ENCODE measurements at places on chromosomes 2 and 18.
A peak's percentile ranks its signal among the peaks of the same experiment; 100 is the strongest.

DNA sequence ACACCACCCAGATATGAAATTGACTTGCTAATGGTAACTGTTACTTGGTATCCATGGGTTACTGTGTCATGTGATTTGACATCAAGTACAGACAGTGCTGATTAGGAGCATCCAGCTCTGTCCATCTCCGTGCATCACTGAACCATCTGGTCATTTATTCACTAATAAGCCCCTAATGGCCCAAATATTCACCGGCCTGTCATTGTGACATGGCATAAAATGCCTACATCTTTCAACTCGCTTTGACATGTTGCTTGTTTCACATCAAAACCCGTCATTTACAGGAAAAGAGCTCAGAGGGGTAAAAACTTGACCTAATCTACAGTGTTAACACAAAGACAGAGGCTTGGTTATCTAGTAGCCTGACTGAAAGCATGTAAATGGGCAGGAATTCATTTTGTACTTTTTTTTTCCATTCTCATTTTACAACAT, 308.9 kb upstream of the ATP5MC3 start:
- DNase-seq, result no peak

GRCh38 chr2:172389685-172390339, 37.6 kb upstream of the ITGA6 start:
- no peak for DNase-seq

GRCh38 chr18:63043516-63043915, 276.1 kb downstream of the BCL2 start:
- DNase-seq, result no peak

- no peak for DNase-seq
Observed at GRCh38 chr18:23177433-23178072, 42.3 kb downstream of the CABLES1 start.

DNA sequence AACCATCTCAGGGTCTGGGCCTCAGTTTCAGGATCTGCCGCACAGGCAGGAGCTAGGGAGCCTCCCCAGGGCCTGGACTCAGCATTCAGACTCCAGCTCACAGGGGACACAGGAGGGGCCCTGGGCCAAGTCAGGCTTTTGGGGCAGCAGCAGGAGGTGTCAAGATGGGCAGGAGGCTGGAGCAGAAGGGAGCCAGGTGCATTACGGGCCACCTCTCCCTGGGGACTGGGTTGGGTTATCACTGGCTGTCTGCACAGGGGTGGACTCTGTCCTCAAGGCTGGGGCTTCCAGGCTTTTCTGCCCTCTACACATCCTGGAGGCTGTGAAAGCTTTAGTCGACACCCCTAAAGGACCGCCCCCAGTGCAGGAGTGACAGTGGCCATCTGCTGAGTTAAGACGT, 20.0 kb downstream of the AQP12A start:
- no peak for DNase-seq

DNA sequence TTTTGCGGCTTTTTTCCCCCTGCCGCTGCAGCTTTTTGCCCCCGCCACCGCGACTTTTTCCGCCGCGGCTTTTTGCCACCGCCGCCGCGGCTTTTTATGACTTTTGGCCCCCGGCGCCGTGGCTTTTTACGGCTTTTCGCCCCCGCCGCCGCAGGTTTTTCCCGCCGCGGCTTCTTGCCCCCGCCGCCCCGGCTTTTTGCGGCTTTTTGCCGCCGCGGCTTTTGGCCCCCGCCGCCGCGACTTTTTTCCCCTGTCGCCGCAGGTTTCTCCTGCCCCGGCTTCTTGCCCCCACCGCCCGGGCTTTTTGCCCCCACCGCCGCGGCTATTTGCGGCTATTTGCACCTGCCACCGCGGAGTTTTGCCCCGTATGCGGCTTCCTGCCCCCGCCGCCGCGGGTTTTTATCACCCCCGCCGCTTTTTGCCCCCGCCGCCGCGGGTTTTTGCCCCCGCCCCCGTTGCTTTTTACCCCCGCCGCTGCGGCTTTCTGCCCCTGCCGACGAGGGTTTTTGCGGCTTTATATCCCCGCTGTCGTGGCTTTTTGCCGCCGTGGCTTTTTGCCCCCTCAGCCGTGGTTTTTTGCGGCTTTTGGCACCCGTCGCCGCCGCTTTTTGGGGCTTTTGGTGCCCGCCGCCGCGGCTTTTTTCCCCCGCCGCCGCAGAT, 2750.9 kb downstream of the RPIA start:
- no peak for DNase-seq

- DNase-seq, result no peak
Observed at GRCh38 chr2:226184940-226185615, 614.5 kb downstream of the IRS1 start.

GRCh38 chr18:22528291-22528690, 110.6 kb upstream of the CTAGE1 start:
- no peak for DNase-seq

DNA sequence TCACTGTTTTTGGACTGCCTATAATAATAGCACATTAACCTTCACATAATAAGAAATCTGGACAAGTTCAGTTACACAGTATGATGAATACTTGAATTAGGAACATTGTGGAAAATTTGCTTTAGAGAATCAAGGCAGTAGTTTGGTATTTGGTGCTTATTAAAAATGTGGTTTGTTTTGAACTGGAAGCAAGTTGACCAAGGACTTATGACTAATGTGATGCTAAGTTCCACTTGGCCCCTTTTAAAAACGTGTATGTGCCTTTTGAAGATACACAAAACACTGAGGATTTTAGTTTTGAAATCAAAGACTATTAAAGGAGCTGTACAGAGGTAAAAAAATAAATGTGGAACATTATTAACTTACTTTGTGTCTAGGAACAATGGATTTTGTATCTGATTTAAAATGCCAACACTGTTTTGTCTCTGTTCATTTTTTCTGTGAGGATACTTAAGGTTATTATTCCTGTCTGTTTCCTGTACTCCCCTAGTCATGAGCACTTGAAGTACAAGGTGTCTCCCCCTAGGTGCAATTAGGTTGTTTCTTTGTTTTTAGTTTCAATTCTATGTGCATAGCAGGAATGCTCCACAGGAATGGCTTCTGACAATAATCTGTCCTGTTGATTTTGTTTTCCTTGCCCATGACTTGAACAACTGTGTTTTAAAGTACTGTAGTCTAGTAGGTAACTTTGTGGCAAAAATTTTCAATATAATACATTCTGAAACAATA, 49.6 kb upstream of the PTH2R start:
- no peak for DNase-seq

- DNase-seq, result peak; percentile 47
Observed at GRCh38 chr2:127695491-127696472, 5.5 kb upstream of the SFT2D3 start.

- no peak for DNase-seq
Observed at GRCh38 chr2:163182764-163183354, 344.3 kb upstream of the KCNH7 start.

DNA sequence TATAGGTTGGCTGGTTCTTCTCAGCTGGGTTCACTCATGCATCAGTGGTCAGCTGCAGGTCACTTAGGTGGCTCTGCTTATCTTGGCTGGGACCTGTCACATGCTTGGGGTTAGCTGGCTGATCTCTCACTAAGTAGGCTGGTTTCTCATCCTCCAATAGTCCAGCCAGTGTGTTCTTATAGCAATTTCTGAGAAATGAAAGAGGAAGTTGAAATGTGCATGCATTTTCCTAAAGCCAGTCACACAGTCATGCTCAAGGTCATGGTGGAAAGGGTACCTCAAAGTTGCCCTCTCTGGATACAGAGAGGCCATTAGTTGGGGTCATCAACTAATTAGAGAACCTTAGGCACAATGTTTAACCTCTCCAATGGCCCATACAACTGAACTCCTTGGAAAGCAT, 64.4 kb downstream of the KLHL29 start:
- no peak for DNase-seq

DNA sequence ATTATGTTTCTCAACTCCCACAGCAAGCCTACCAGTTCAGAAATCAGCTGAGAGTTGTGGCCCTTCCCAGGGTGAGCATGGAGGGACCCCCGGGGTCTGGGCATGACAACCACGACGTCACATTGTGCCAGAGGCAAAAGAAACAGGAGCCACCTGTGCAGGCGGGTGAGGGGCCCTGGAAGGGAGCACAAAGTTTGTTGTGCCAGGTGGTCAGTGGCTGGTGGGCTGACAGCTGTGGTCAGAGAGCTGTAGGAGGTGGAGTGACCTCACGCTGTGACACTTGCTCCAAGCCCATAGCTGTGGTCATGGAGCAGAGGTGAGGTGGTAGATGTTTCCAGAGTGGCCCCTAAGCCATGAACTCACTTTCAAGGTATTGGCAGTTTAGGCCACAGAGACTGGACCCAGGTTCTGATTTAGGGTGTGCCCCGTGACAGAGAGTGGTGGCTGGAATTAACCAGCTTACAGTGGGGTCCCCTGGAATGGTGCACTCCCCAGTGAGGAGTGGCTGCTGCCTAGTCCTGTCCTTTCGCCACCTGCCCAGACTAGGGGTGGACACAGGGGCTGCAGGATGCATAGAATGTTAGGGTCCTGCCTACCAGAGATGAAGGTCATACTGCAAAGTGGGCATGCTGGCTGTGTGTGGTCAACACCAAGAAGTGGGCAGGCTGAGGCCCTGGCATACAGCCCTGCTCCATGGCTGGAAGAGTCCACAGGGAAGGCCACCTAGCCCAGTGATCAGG, 136.4 kb downstream of the GLI2 start:
- DNase-seq, result no peak

DNA sequence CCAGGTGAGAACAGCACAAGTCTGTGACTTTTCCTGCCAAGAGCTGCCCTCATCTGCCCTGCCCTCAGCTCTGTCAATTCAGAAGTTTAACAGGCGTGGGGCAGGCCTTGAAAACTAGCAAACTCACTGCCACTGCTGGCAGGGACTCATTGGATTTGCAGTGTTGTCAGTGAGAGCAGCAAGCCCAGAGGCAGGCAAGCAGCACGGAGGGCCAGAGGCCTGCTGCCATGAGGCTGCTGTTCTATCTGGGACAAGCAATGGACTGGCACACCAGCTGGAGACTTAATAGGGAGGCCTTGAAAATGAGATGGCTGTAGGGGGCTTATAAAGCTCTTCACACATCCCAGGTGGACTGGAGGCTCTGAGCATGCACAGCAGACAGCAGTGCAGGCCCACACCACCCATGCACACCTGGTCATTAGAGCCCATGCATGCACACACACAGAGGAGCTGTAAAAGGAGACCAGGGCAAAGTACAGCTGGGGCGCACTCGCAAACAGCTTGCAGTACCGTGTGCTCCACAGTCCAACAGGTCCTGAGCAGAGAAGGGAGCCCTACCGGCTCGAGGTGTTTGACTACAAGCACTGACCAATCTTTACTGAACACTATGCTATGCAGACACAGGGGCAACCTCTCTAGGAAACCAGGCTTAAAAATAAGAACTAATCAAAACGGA, 28.7 kb downstream of the MGAT4A start:
- no peak for DNase-seq

DNA sequence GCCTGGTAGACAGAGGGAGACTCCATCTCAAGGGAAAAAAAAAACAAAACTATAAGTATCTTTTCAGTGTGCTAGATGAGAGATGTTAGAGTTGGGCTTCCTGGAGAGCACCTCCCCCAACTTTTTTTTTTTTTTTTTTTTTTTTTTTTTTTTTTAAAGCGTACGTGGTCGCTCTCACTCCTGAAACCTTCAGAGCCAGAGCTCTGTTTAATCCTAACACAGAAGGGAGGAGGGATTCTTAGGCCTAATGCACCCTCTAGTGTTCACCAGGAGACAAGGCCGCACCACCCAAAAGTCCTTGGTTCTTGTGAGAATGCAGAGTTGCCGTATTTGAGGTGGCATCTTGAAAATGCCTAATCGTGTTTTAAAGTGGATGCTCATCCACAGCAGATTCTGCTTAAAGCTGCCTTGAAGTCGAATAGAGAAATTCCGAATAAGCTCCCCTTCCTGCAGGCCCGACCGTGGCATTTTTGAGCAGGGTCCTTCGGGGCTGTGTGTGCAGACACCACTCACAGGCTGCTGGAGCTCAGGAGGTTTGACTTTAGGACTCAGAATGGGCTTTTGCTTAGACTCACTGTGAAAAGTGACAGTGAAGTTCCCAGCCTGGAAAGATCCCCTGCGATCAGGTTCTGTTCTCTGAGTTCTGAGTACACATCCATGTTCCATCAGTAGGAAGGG, 252.6 kb downstream of the AGAP1 start:
- peak; percentile 50 for DNase-seq

DNA sequence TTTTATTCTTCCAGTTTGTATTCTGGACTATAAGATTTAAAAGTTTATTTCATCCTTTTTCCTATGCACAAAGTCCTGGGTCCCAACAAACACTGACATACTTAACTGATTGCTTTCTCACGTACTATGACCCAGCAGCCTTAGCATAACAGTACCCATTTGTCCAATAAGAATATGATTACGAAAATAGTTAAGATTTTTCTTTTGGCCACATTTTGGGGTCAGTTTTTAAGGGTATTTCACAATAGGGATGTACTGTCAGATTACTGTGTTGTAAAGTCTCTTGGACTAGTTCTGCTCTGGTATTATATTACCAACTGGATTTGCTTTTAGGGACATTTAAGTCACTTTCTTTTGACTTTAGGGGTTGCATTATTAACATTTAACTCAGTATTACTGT, 46.1 kb downstream of the TTC39C start:
- DNase-seq, result no peak

- DNase-seq, result no peak
Observed at GRCh38 chr2:1676913-1677820, 67.1 kb downstream of the PXDN start.

GRCh38 chr2:11414372-11415124, 51.4 kb downstream of the E2F6 start:
- no peak for DNase-seq

DNA sequence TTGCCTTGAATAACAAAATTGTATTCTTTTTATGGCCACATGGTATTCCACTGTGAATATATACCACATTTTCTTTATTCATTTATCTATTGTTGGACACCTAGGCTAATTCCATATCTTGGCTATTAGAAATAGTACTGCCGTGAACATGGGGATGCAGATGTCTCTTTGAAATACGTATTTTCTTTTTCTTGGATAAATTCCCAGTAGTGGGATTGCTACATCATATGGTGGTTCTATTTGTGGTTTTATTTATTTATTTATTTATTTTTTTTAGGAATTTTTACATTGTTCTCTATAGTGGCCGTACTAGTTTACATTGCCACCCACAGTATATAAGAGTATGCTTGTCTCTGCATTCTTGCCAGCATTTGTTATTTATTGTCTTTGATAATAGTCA, 679.8 kb upstream of the NRXN1 start:
- DNase-seq, result no peak

DNA sequence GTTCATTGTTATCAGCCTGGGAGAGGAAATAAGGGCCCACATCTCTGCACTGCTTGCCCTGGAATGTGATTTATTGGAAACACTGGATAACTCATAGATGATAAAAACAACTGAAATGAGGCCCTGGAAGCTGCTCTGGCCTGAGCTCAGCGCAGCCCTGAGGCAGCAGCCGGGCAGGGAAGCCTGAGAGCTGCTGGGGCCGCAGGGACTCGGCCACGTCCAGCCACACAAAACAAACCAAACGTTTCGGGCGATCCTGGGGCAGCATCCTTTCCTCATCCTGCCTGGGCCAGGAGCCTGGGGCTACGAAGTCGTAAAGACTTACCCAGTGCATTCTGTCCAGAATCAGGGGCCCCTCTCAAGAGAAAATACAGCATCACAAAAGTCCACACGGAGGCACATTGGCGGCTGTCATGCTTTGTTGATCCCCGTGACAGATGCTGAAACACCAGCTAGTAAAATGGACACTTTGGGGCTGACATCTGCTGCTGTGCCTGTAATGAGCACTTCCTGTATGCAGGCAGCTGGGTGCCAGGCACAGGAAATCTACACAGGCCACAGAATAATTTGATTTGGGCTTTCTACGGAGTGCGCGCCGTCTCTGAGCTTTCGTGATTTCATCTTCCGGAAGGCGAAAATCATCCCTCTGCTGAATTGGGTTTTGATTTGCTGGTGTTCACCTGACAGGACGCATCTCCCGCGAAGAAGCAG, 250.6 kb downstream of the EIPR1 start:
- DNase-seq, result no peak

GRCh38 chr18:60019463-60019840, 119.7 kb downstream of the PMAIP1 start:
- DNase-seq, result no peak

Data from CD4-positive, alpha-beta T cell treated with Interleukin-4 for 4 hours (primary cell).